ENCODE measurements at places on chromosomes 6 and 20. TPM values are rescaled to one million over a fixed set of nuclear protein-coding genes. Genes with fewer than 3 reads are reported as not detected.

The PPP1R3G gene
- not detected for total RNA-seq

The GRM1 gene
- not detected for total RNA-seq

The SPATS1 gene
- total RNA-seq: not detected

The OXT gene
- total RNA-seq: not detected

The KCNQ5 gene
- total RNA-seq: 1.0 TPM

The TRIM31 gene
- total RNA-seq: 0.26 TPM

The HLA-B gene
- total RNA-seq: 342 TPM

DNA sequence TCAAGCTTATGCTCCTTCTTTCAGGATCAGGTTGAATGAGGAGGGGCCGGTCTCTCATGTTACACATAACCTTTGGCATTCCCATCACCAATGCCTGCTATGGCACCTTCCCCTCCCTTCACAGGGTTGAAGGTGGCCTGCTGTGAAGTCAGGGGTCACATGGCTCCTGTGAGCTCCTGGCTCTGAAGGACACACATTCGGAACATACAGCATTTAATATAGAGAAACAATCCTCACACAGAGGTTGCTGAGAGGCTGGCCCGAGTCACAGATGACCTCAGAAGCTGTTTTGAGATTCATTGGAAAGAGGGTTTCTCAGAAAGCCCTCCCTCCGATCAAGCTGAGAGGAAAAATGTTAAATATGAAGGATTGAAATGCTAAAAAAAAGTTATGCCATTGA, 82.1 kb downstream of the PSMG4 start:
- no peaks in the 10 kb centered on the region for H3K27me3 ChIP-seq
- no peak for DNase-seq
- no peaks in the 10 kb centered on the region for H3K36me3 ChIP-seq
- H3K4me3 ChIP-seq: no peak overlapping the region
- peaks cover 62% of the 10 kb centered on the region for H3K4me1 ChIP-seq

DNA sequence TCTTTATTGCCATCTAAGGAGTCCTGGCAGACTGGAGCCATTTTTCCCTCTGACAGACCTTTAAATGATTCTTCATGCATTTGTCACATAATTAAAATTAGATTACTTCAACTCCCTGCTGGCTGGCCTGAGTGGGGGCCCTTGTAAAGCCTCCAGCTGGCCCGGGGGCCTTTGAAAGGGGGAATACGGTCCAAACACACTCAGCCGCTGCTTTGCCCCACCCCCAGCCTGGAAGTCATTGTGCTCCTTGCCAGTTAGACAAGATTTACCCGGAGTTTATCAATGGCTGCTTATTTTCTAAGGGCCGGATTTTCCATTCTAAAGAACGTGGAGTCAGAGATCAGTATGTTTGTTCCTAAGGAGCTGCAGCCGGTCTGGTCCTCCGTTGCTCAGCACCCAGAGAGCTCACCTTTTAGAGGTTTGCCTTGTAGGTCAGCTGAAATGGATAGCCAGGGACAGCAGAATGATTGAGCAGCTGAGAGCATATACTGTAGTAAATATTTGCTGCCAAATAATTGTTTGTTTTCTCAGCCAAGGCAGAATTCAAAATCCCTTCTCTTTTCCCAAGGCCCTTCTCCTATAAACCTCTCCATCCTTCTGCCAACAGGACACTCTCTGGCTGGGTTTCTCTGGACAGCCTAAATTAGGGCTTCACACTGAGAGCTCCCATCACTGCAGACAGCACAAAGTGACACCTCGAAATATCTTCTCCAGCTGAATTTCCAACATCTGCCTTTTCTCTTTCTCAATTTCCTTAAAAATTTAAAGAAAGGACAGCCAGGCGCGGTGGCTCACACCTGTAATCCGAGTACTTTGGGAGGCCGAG, 68.4 kb upstream of the RBM24 start:
- no peak overlapping the region for H3K4me3 ChIP-seq
- H3K27ac ChIP-seq: no peak overlapping the region
- H3K4me1 ChIP-seq: no peaks in the 10 kb centered on the region
- DNase-seq: peak; percentile 9

DNA sequence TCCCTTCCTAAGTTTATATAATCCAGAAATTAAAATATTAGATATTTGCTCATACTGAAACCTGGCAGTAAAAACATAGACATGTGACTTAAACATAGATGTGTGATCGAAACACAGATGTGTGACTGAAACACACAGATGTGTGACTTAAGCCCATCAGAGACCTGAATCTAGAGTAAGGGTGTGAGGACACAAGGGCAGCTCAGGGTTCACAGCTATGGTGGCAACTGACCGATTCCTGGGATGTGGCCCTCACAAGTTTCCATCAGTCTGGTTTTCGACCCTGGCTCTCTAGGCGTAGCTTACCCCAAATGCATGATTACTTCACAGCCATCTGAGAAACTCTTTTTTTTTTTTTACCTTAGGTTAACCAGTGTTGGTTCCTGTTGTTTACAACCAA, 137.0 kb downstream of the NRN1 start:
- H3K27me3 ChIP-seq: no peaks in the 10 kb centered on the region
- DNase-seq: no peak
- H3K36me3 ChIP-seq: no peaks in the 10 kb centered on the region
- H3K4me1 ChIP-seq: no peaks in the 10 kb centered on the region

GRCh38 chr6:45483021-45483420, 105.3 kb upstream of the SUPT3H start:
- no peak overlapping the region for H3K4me3 ChIP-seq
- H3K4me1 ChIP-seq: no peaks in the 10 kb centered on the region
- DNase-seq: no peak

GRCh38 chr6:143961886-143962878, 45.9 kb downstream of the PLAGL1 start:
- DNase-seq: no peak
- no peaks in the 10 kb centered on the region for H3K27me3 ChIP-seq
- no peaks in the 10 kb centered on the region for H3K36me3 ChIP-seq
- no peaks in the 10 kb centered on the region for H3K4me1 ChIP-seq
- no peak overlapping the region for H3K4me3 ChIP-seq

- H3K4me3 ChIP-seq: no peak overlapping the region
- DNase-seq: no peak
- no peak overlapping the region for H3K27ac ChIP-seq
Observed at GRCh38 chr6:75472885-75473284, 20.7 kb downstream of the FILIP1 start.

DNA sequence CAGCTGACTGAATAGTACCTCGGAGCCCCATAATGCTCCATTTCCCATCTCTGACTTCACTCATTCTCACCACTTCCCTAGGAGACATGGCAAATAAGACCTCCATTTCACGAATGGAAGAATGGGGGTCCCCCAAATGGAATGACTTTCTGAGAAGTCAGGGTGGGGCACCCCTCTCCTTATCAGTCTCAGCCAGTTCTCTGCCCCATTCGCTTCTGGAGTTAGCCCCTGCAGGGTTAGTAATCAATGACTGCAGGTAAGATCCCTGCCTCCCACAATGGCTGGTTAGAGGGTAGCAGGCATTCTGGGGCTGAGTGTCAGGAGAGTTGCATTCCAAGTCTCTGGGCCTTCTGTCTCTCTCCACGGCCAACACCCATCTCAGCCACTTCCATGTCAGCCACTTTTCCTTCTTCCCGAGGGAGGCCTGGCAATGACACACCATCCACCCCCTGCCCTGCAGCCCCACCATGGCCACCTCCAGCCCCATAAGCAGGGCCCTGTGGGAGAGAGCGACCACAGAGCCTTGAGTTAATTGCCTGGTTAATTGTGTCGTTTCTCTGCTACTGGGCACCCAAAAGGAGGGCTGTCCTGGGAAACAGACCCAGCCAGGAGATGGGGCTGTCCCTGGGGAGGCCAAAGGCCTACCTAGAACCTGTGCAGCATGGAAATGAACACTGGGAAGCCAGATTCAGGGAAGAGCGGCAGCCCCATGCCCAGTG, 13.4 kb downstream of the CCDC167 start:
- H3K27ac ChIP-seq: no peak overlapping the region
- no peaks in the 10 kb centered on the region for H3K4me1 ChIP-seq
- no peak overlapping the region for H3K4me3 ChIP-seq
- no peak for DNase-seq
- H3K36me3 ChIP-seq: no peaks in the 10 kb centered on the region

DNA sequence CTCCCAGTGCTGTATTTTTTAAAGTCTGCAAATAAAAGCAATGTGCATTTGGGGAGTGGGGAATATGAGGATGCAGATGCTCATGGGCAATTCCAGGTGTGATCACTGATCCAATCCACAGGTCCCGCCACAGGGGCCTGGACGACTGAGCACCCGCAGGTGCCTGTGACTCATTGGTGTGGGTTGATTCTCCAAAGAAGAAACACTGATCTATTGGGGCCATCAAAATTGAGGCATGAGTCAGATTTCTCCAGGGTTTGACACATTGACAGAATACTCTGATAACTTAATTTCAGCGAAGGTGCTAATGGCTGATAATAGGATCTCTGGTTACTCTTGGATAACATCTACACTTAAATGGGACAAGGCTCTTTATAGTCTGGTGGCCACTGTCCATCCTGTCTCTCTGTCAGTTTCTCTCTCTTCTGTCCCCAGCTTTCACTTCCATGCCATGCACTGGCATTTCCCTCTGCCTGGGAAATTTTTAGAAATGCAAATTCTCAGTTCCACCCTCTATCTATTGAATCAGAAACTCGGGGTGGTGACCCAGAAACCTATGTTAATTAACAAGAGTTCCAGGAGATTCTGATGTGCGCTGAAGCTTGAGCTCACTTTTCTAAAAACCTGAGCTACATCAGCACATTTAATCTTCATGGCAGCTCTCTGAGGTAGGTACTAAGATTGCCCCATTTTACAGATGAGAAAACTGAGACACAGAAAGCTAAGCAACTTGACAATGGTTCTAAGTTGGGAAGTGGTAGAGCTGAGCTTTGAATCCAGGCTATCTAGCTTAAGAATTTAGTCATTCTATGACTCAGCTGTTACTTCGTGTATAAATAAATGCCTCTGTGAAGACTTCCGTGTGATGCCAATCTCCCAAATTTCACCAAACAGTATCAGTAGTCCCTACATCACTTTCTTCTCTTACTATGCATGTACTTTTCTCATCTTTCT, 10.2 kb upstream of the RCAN2 start:
- H3K36me3 ChIP-seq: no peaks in the 10 kb centered on the region
- H3K4me1 ChIP-seq: no peaks in the 10 kb centered on the region
- no peaks in the 10 kb centered on the region for H3K27me3 ChIP-seq
- no peak for DNase-seq
- H3K27ac ChIP-seq: no peak overlapping the region
- no peak overlapping the region for H3K4me3 ChIP-seq

- no peak overlapping the region for H3K4me3 ChIP-seq
- H3K36me3 ChIP-seq: no peaks in the 10 kb centered on the region
Observed at GRCh38 chr20:3483784-3484183, 13.0 kb downstream of the ATRN start.

Measured in body of pancreas (tissue), 4 donors.